ENCODE measurements at places on chromosomes 12 and 14.

DNA sequence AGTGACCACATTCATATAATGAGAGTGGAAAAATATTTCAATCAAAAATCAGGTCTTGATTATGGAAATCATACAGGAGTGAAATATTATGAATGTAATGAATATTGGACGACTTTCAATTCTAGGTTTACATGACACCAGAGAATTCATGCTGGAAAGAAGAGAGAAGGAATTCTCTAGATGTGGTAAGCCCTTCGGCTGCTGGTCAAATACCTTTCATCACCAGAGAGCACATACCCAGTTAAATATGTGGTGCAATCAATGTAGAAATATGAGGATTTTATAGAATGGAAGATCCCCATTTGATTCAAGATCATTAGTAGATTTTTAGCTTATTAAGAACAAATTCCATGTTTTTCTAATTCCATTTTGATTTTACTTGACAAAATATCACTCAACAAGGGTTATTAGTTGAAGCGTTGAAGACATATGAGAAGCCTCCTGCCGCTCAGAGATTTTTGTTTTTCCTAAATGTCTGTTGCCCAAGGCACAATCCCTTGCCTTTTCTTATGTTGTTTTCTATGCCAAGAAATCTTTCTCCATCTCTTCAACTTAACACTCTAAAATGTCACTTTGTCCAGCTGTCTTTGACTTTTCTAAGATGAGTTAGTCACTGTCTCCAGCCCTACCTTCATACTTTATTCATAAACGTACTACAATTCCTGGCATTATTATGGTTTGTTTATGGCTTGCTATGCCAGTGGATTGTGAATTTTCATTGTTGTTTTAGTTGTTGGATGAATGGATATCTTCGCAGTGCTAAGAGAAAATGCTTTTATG lies 72.8 kb upstream of the ZDHHC17 start:
- no peak for DNase-seq

GRCh38 chr14:20580242-20580641 lies 7.6 kb downstream of the RNASE11 start:
- DNase-seq: no peak

DNA sequence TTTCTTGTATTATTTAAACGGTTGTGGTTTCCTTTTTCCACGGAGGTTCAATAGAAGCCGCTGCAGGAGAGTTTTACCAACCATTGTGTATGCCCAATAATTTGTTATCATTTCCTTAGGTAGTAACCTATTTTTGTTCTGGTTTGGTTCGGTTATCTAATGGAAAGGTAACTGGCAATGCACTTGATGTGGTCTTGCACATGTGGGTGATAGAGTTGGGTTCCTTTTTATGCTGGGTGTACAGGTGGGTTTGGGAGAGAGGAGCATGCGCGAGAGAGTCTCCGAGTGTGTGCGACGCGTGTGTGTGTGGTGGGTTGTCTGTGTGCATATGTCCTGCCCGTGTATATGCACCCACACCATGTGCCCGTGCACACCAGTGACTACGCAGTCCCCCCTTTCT lies 102.7 kb upstream of the FKBP4 start:
- no peak for DNase-seq

DNA sequence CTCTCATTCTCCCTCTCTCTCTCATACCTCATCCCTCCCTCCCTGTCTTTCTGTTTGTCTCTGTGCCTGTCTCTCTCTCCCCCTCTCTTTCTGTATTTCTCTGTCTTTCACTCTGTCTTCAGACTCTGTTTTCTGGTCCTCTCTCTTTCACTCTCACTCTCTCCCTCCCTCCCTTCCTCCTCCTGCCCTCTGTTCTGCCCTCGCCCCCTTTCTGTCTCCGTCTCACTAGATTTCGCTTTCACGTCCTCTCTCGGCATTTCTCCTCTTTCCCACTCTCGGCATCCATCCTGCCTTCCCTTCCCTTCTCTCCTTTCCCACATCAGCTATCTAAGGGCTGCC lies 183.0 kb downstream of the PHETA1 start:
- DNase-seq: no peak

DNA sequence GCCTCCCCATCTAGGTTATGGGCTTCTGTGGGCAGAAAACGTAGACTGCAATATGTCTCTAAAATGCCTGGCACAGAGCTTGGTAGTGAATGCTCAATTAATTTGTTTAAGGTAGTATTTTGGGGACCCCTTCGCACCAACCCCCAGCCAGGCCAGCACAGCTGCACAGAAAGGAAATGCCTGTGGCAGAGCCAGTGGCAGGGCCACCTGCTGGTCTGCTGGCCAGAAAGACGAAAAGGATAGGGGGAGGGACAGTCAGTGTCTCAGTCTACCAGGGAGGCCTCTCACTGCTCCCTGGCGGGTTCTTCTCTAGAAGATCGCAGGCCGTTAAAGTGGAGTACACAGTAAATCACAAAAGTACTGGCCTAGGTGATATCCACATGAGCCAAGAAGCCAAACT lies 3.5 kb downstream of the RAB15 start:
- no peak for DNase-seq
